ENCODE measurements at places on chromosomes 2 and 18. TPM values are rescaled to one million over a fixed set of nuclear protein-coding genes. Genes with fewer than 3 reads are reported as not detected.
A peak's percentile ranks its signal among the peaks of the same experiment; 100 is the strongest.

DNA sequence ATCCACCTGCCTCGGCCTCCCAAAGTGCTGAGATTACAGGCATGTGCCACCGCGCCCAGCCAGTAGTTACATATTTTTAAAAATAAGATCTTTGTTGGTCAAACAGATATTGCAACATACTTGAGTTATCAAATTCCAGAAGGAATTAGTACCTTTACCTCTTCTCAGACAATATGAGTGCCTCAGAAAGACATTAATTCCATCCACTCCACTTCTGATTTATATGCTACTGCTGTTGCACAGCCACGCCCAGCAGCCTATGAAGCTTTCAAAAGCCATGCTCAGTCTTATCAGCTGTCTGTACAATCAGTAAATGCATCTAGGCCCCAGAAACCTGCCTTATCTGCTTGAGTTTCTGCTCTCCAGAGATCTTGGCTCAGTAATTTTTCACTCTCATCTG is 47.8 kb downstream of the MEX3C start:
- no peak overlapping the region for H3K4me3 ChIP-seq
- H3K27ac ChIP-seq, result no peak overlapping the region
- no peak for DNase-seq
- no peaks in the 10 kb centered on the region for H3K36me3 ChIP-seq
- no peaks in the 10 kb centered on the region for H3K4me1 ChIP-seq

DNA sequence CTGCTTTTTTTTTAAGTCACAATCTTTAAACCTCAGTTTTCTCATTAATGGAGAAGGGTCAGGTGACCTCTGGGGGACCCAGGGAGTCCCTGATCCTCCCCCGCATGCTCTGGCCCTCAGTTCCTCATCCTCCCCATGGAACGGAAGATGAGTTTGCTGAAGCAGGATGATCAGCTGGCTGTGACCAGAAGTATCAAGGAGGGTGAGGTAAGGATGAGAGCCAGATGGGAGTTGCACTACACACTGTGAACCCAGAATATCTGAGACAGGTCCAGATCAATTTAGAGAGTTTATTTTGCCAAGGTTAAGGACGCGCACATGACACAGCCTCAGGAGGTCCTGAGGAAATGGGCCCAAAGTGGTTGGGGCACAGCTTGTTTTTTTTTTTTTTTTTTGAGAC is 3.8 kb downstream of the CATIP start:
- H3K4me1 ChIP-seq, result peaks cover 9% of the 10 kb centered on the region
- H3K27me3 ChIP-seq, result no peaks in the 10 kb centered on the region
- H3K4me3 ChIP-seq, result no peak overlapping the region
- no peaks in the 10 kb centered on the region for H3K36me3 ChIP-seq
- H3K27ac ChIP-seq, result no peak overlapping the region
- DNase-seq, result no peak

DNA sequence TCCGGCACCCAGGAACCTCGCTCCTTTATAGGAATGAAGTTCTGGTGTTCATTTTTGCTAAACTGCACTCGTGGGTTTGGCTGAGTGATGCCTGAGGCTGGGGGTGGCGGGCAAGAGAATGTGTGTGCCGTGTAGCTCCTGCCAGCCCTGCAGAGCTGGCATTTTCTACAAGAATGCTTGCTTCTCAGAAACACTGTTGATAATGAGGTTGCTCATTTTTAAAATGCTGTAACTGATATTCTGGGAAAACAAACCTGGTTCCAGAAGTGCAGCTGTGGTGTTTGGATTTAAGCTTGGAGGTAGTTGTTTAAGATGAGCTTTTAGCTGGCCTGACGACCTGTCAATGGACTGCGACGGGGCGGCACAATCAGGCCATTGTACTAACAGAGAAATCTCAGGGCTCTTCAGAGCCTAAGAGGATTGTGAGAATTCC is 511.9 kb upstream of the TNP1 start:
- H3K4me3 ChIP-seq, result no peak overlapping the region
- no peaks in the 10 kb centered on the region for H3K36me3 ChIP-seq
- no peak for DNase-seq
- H3K27ac ChIP-seq, result no peak overlapping the region
- no peaks in the 10 kb centered on the region for H3K27me3 ChIP-seq

- H3K4me3 ChIP-seq, result no peak overlapping the region
- no peaks in the 10 kb centered on the region for H3K36me3 ChIP-seq
- no peak for DNase-seq
- no peak overlapping the region for H3K27ac ChIP-seq
Measured at GRCh38 chr2:168552450-168552856, 96.4 kb downstream of the CERS6 start.

DNA sequence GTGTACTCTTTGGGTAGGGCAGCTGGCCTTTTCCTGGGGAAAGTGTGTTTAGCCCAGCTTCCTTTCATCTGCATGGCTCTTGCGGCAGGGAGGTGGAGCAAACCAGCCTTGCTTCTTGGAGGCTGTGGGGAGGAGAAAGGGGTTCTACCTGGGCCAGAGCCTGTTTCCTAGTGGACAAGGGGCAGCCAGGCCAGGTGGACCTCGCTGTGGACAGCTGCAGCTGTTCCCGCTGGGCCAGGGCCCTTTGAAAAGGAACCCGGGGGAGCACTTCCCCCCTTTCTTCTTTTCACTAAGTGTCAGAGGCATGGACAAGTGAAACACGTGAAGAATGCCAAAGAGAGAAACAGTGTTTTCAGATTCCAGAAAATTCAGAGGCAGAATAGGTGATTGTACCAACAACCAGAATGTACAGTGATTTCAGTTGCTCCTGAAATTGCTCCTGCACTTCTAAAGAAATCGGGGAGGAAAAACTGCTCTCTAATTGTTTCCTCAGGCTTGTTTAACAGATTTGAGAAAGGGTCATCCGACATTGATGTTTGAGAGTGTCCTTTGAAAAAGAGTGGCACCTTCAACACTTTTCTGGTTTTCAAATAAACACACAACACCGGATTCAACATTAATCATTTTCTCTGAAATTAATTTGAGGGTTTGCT is 3.9 kb downstream of the GLI2 start:
- H3K4me1 ChIP-seq, result peaks cover 54% of the 10 kb centered on the region
- no peak for DNase-seq
- H3K4me3 ChIP-seq, result no peak overlapping the region
- H3K27me3 ChIP-seq, result peaks cover 50% of the 10 kb centered on the region
- H3K36me3 ChIP-seq, result no peaks in the 10 kb centered on the region
- H3K27ac ChIP-seq, result no peak overlapping the region

DNA sequence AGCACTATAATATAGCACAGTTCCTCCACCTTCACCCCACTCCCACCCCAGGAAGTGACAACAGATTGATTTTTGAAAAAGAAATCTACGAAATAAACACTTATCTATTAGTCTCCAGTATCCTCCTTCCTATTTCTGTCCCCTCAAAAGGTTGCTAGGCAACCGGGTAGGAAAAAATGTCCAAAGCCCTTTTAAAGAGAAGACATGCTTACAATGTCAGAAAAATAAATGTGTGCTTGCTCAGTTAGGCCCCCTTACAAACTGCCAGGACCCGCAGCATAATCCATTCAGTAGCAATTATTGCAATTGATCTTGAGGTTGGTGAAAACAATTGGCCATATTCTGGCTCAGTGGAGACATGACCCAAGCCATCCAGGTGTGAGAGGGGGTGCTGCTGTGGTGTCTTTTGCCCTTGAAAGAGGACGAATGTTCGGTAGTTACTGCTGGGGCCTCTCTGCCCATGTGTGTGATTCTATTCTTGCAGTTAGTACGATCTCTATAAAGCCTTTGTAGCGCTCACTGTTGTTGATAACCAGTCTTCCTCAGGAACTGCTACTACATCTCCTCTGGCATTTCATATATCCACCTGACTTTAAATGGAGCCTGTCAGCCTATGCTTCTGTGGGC is 144.3 kb downstream of the MYO3B start:
- H3K27me3 ChIP-seq, result no peaks in the 10 kb centered on the region
- no peaks in the 10 kb centered on the region for H3K36me3 ChIP-seq
- H3K4me1 ChIP-seq, result no peaks in the 10 kb centered on the region
- DNase-seq, result no peak
- no peak overlapping the region for H3K27ac ChIP-seq

GRCh38 chr2:131031431-131031841 is 61.8 kb downstream of the FAM168B start:
- H3K36me3 ChIP-seq, result no peaks in the 10 kb centered on the region
- no peak overlapping the region for H3K4me3 ChIP-seq
- H3K4me1 ChIP-seq, result peaks cover 23% of the 10 kb centered on the region
- DNase-seq, result peak; percentile 19
- peaks cover 10% of the 10 kb centered on the region for H3K27me3 ChIP-seq

DNA sequence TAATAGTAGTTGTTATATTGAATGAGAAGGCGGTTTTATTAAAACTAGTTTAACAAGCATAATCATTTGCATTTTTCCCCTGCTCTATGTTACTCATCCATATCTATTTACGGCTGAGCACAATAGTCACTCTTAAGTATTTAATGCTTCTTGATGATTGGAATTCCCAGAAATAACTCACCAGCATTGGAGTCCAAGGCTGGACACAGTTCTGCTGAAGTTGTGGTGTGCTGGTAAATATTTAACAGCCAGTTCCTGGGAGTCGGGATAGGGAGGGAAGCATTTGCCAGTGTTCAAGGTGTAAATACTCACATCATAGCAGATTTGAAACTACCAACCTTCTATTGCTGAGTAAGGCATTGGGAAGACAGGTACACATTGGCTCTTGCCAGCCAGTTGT is 315.1 kb downstream of the MTX2 start:
- DNase-seq, result no peak
- H3K36me3 ChIP-seq, result no peaks in the 10 kb centered on the region
- no peak overlapping the region for H3K27ac ChIP-seq
- H3K27me3 ChIP-seq, result peaks cover 3% of the 10 kb centered on the region

DNA sequence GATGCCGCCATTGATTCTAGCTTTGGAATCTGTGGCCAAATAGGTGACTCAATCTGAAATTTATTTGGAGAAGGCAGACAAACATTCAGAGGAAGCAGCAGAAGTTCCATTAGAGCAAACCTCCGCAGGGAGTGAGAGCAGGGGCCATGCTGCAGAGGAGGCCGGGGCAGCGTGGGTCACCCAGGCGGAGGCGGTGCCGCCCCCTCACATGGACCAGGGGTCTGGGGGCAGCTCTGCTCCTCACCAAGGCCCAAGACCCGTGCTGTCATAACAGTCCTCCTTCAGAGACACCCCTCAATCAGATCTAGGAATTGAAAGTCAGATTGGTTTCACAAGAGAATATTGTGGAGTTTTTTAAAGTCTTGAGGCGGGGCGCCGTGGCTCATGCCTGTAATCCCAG is 92.4 kb downstream of the GBX2 start:
- no peak for DNase-seq
- no peaks in the 10 kb centered on the region for H3K27me3 ChIP-seq
- no peak overlapping the region for H3K4me3 ChIP-seq
- peaks cover 3% of the 10 kb centered on the region for H3K4me1 ChIP-seq
- H3K27ac ChIP-seq, result no peak overlapping the region

Gene ANTXR1
- 86.5 TPM for total RNA-seq

Gene HAAO
- 3.9 TPM for total RNA-seq

DNA sequence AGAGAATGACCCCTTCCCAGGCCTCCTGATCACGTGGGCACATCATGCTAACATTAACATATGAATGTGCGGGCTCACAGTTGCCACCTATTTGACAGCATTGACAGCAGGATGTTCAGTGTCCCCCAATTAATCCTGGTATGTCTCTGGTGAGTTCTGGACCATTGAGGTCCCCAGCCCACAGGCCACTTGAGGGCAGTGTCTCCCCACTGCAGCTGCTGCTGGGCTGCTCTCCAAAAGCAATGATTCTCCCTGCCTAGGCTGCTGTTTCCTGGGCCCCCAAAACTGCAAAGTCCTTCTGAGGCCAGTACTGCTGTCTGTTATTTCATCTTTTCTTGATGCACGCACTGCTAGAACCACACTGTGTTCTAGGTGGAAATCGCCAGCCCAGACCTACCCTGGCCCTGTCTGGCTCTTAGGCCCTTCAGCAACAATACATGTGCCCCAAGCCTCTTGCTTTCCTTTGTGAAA is 52.7 kb upstream of the MAPK4 start:
- H3K4me3 ChIP-seq, result no peak overlapping the region
- no peak overlapping the region for H3K27ac ChIP-seq
- H3K27me3 ChIP-seq, result no peaks in the 10 kb centered on the region
- H3K4me1 ChIP-seq, result no peaks in the 10 kb centered on the region
- H3K36me3 ChIP-seq, result no peaks in the 10 kb centered on the region

- H3K27ac ChIP-seq, result no peak overlapping the region
- H3K27me3 ChIP-seq, result no peaks in the 10 kb centered on the region
- H3K4me3 ChIP-seq, result no peak overlapping the region
Measured at GRCh38 chr2:21131861-21132260, 8.1 kb downstream of the TDRD15 start.

- DNase-seq, result no peak
- no peaks in the 10 kb centered on the region for H3K4me1 ChIP-seq
- H3K27ac ChIP-seq, result no peak overlapping the region
- H3K36me3 ChIP-seq, result no peaks in the 10 kb centered on the region
- no peaks in the 10 kb centered on the region for H3K27me3 ChIP-seq
Measured at GRCh38 chr18:33711514-33711913, 133.5 kb downstream of the ASXL3 start.

- H3K27me3 ChIP-seq, result no peaks in the 10 kb centered on the region
- no peak overlapping the region for H3K27ac ChIP-seq
- peak overlapping the region; percentile 9 for H3K4me3 ChIP-seq
- no peaks in the 10 kb centered on the region for H3K36me3 ChIP-seq
- H3K4me1 ChIP-seq, result peaks cover 19% of the 10 kb centered on the region
- DNase-seq, result no peak
Measured at GRCh38 chr2:201882353-201883090, 76.2 kb downstream of the CDK15 start.

Gene CDKL4
- total RNA-seq, result not detected

- no peak for DNase-seq
- H3K27ac ChIP-seq, result no peak overlapping the region
- no peaks in the 10 kb centered on the region for H3K27me3 ChIP-seq
- no peak overlapping the region for H3K4me3 ChIP-seq
Measured at GRCh38 chr2:58350484-58350883, 109.4 kb upstream of the FANCL start.

DNA sequence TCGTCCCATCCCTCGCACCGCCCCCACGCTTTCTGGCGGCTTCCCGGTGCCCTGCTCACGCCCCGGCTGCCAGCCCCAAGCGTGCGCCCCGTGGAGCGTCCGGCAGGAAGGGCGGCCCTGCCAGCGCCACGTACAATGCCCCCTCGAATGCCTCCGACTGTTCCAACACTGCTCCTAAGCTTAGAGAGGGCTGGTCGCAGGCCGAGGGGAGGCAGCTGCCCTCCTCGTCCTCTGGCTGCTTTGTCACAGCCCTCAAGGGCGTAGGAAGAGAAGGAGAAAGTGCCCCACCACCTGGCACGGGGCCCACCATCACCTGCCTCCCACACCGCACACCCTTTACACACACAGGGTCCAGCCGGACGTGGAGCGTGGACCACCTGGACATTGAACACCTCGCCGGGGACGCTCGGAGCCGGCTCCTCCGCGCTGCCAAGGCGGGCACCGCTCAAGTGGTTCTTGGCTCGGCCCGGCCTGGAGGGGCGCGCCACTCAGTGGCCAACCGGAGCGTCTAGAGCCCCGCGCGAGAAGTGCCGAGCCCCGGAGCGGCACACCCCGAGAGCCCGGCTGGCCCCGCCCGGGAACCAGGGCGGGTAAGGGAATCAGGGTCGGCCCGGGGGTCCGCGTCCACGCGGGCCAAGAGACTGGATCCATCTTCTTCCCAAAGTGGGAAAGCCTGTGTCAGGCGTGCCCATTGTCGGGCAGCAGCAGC is 830 bp downstream of the DNER start:
- peaks cover 78% of the 10 kb centered on the region for H3K27me3 ChIP-seq
- peak overlapping the region; percentile 42 for H3K4me3 ChIP-seq

Measured in suprapubic skin (tissue), 4 donors.